ENCODE measurements at places on chromosomes 3 and 15.

DNA sequence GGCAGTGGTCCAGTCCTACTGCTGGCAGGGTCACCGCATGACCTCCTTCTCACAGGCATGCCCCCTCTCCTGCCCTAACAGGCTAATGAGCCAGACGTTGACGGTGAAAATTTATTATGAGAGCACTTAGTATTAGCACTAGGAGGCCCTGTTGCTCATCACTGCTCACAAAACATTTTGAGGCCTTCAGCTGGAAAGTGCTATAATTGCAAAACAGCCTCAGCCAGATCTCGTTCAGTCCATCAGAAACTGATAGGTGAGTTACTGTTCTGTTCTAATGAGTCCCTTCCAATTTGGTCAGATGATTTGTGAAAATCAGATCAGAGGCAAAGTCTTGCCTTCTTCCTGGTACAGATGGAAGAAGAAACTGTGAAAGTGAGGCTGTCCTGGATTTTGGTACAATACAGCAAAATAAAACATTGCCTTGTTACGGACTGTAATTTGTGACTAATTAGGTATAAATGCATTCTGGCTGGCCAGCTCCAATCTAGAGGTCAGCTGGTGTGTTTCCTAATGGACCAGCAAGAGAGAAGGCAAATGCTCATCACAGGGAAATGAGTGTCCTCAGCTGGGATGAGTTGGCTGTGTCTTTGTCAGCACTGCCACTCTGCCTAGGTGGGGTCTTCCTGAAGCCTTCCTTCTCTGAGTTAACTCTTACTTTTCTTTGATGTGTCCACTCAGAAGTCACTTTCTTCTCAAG lies 316.8 kb downstream of the CHST2 start:
- no peak for DNase-seq

DNA sequence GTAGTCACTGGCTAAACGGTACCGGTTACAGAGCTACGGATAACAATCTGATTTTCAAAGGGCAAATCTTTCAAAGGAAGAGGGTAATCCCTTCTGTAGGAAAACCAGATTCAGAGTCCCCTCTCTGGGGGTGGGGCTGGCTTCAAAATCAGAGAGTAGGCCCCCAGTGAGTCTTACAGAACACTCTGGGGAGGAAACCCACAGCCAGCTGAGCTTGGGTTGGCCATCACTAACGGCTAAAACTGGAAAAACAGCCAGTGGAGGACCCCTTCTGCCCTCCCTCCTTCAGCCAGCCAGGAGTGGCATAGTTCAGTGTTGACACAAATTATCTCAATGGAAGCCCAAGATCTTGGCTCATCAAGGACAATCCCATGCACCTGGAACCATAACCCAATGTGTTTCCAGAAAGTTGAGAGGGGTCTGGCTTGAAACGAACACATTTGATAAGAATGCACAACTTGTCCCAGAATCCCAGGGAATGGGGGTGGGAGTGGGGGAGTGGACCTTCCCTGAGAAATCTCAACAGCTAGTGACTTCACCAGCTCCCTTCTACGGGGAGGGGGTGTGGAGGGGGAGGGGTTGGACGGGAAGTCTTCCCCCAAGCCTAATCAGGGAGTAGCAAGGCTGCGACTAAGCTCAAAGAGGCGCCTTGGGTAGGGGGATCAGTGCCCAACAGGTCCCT lies 1.0 kb downstream of the RASL12 start:
- no peak for DNase-seq

GRCh38 chr3:25493786-25494185 lies 65.7 kb downstream of the RARB start:
- DNase-seq = no peak

DNA sequence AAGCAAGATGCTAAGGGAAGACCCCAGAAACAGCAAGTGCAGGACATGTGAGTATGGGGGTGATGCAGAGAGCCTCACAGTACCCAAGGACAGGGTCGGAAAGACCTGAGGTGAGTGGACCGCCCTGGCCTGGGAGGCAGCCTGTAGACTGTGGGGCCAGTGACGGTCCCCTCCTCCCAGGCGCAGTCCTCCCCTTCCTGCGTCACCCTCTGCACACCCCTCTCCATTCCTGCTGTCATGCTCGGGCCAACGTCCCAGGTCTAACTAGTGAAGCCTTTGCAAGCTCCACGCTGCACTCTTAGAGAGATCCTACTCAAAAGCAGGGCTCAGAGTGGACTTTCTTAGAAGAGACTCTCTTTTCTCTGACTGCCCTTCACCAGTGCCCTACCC lies 41.6 kb downstream of the TM2D3 start:
- DNase-seq = no peak

DNA sequence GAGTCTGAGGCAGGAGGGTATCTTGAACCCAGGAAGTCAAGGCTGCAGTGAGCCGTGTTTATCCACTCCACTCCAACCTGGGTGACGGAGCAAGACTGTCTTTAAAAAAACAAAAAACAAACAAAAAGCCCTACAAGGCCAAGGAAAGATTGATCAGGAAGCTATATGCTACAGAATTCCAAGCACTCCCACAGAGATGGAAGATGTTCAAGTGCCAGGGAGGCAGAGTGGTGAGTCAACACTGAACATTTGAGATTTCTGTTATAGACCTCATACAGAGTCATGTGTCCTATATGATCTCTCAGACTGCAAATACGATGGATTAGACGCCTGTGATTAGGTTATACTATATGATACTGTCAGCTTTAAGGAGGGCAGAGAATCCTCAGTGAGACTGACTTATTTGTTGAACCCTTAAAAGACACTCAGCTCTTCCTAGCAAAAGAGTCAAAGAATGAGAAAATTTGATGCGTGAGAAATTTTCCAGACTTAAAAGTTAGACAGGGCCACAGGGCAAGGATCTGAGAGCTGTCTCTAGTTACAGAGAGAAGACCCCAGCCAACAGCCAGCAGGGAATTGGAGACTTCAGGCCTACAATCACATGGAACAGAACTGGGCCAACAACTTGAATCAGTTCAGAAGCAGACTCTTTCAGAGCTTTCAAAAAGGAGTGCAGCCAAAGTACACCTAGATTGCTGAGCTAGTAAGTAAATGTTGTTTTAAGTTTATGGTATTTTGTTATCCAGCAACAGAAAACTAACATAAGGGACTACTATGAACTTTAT lies 107.6 kb downstream of the PIK3CB start:
- DNase-seq = no peak

- DNase-seq = no peak
Measured at GRCh38 chr3:73674280-73674679, 49.5 kb upstream of the PDZRN3 start.

GRCh38 chr3:177119829-177120228 lies 77.5 kb downstream of the TBL1XR1 start:
- no peak for DNase-seq

DNA sequence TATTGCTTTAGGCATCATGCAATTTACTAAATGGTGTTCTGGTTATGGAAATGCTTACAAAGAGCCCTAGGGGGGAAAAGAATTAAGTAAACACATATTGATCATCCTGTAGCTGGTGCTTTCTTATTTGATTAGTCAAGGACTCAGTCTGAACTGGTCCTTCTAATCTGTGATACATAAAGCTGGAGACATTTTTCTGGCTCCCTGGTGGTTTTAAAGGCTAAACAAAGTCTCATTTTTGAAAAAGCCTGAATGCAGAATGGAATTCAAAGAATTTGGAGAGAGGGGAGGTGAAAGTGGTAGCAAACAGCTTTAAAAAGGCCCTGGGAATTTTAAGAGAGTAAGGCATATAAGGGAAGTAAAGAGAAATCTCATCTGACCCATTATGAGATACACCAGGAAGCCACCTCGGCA lies 149.7 kb downstream of the RBMS3 start:
- DNase-seq = no peak

DNA sequence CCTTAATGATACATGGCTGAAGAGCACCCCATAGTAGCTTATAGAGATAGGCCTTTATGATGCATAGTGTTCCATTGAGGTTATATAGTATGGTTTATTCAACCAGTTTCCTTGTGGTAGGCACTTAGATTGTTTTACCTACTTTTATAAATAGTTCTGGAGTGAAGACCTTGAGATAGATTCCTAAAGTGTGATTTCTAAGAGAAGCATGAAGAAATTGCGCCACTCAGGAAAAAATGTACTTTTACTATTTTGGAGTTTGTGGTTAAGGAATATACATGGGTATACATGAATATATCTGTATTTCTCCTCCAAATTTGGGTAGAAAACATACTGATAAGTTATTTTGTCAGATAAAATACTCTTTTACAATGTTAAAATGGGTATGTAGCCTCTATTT lies 70.5 kb downstream of the CHD2 start:
- DNase-seq = no peak

DNA sequence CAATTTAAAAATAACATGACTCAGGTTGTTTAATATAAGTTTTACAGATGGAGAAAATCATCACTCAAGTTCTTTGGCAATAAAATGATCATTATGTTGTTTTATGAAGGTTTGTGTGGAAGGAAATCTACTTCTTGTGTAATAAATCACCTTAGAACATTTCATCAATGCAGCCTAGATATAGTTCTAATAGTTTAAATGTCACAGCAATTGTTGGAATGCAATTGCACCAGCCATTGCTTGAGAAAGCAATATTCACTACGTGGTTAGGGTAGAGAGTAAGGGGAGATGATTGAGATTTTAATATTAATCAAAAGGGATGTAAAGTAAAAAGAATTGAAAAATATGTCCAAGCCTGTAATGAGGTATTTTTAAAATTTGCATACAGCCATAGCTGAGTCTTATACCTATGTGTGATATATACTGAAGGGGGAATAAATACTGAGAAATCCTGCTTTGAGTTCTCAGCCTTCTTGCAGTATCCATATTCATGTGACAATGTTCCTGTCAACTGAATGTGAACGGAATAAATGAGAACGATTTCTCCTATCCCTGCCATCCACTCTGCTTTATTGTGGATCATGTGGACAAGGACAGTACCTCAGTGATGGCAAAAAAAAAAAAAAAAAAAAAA lies 257.9 kb downstream of the OTOL1 start:
- no peak for DNase-seq

DNA sequence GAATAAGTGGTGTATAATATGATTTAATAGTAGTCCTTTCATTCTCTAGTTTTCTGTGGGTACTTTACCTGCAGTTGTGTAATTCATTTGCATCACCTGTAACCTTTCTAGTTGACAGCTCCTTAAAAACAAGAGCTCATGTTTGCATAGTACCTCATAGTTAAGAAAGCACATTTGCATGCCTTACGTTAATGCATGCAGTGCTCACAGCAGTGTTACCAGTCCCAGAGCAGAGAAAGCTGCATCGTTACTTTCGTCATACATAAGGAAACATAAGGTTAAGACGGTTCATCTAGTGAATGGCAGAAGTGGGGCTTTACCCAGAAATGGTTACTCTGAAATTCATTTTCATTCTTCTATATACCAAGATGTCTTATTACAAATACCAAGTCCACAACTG lies 111.3 kb downstream of the AKAP13 start:
- DNase-seq = no peak

DNA sequence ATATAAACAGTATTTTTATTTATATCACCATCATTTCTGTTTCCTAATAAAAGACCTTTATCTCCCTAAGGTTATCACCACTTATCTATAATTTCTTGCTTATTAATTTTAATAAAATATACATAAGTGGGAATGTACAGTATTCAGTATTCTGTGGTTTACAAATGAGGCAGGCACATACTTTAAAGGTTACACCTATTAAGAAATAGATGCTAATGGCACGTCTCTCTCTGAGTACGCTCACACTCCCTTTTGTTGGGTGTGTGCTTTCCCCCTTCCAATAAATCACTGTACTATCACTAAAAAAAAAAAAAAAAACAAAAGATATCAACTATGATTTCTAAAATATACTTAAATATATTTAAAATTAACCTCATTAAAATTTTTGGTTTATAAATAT lies 8.9 kb downstream of the OXNAD1 start:
- DNase-seq = no peak

- DNase-seq = no peak
Measured at GRCh38 chr3:57943525-57944495, 64.4 kb upstream of the FLNB start.

GRCh38 chr3:151998744-151999143 lies 125.3 kb downstream of the SUCNR1 start:
- DNase-seq = no peak

GRCh38 chr3:174810254-174810653 lies 48.9 kb upstream of the NAALADL2 start:
- no peak for DNase-seq

GRCh38 chr3:134237454-134238145 lies 13.1 kb downstream of the RYK start:
- no peak for DNase-seq

DNA sequence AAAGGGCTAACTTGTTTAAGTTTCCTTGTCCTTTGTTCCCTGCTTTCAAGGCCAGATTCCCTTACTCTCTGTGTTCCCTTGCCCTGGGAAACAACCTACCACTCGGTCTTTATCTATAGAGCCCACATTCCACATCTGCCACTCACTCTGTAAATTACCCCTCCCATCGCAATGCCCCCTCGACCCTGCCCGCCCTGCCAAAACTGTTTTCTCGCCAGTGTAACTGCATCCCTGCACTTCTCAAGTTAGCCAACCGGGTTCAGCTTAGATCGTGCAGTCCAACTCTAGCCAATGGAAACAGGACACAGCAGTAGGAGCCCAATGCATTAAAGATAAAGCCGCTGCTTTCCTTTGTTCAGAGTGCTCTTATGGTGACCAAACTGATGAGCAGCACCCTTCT lies 263.6 kb downstream of the TBL1XR1 start:
- DNase-seq = no peak

DNA sequence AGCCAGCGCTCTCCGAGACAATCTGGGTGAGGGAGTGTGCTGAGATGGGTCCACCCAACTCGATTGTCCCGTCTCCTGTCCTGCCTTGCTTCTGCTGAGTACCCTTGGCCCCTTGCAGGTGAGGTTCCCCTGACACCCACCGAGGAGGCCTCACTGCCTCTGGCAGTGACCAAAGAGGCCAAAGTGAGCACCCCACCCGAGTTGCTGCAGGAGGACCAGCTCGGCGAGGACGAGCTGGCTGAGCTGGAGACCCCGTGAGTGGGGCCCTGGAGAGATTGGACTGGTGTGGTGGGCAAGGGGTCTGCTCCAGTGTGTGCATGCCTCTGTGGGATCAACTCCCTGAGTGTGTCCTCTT lies 23.6 kb downstream of the NBEAL2 start:
- peak; percentile 51 for DNase-seq

DNA sequence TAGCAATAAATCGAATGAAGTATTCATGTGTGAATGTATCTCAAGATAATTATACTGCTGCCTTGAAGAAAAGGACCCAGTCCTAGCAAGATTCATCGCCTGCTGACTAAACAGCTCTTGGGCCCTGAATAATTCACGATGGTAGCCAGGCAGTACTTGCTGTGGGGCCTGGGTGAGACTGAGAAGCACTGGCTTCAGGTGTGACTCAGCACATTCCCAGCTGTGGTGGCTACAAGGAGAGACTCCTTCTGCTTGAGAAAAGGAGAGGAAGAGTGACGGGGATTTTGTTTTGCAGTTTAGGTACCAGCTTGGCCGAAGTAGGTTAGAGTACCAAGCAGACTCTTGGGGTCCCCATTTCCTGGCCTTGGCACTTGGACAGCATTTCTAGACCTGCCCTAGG lies 47.6 kb upstream of the CD200R1L start:
- DNase-seq = no peak

- DNase-seq = no peak
Measured at GRCh38 chr3:183895774-183896173, 11.1 kb upstream of the PARL start.
